DMS79 (cell line): ENCODE measurements at places on chromosomes 16 and 17.

- DNase-seq, result no peak
Measured at GRCh38 chr16:69563605-69564580, 1.9 kb upstream of the NFAT5 start.

GRCh38 chr16:76741623-76742022 is 449.4 kb upstream of the MON1B start:
- DNase-seq, result no peak

DNA sequence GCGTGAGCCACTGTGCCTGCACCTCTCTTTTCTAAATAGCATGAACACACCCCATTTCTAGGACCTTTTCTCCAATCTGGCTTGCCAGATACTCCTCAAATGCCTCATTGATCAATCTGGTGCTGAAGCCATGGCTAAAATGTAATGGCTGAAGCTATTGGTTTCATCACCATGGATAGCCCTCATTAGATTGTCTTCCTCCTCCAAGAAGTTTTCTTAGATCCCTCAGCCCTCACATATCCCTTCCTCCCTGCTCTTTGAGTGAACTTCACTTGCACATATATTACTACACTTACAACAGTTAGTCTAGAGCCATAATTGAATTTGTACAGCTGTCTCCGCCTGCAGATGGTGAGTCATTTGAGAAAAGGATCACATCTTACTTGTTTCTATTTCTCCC is 77.9 kb upstream of the TOX3 start:
- DNase-seq, result no peak

DNA sequence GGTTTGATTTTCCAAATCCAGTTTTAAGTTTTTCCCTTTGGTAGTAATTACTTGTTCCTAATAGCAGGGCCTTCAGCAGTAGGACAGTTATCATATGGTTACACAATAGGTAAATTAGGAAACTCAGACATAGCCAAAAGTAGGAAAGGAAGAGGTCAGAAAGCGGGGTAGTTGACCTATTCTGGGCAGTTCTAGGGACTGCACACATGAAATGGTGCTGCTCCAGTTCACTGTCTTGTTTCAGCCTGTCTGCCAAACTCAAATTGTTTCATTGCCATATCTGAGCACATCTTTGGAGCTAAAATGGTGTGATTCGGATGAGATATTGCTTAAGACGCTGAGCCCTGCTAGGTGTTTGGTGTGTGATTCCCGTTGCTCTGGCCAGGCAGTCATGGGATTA is 56.7 kb downstream of the TANGO6 start:
- DNase-seq, result no peak

- no peak for DNase-seq
Measured at GRCh38 chr17:32904891-32905290, 23.1 kb upstream of the TMEM98 start.

DNA sequence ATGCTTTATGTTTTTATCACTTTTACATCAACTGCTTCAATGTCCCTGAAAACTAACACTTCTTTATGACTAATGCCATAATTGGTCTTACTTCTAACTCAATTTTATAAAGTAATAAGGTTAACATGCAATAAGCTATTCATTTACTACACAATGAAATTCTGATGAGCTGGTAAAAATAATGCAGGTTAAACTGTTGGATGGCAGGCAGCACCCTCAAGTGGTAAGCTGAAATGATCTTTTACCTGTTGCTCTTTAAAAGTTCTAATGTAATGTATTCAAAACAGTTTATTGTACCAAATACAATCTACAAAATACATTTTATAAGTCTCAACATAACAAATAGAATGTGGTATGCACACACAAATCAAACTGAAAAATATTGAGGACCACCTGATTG is 1280.3 kb downstream of the CDH8 start:
- DNase-seq, result no peak

DNA sequence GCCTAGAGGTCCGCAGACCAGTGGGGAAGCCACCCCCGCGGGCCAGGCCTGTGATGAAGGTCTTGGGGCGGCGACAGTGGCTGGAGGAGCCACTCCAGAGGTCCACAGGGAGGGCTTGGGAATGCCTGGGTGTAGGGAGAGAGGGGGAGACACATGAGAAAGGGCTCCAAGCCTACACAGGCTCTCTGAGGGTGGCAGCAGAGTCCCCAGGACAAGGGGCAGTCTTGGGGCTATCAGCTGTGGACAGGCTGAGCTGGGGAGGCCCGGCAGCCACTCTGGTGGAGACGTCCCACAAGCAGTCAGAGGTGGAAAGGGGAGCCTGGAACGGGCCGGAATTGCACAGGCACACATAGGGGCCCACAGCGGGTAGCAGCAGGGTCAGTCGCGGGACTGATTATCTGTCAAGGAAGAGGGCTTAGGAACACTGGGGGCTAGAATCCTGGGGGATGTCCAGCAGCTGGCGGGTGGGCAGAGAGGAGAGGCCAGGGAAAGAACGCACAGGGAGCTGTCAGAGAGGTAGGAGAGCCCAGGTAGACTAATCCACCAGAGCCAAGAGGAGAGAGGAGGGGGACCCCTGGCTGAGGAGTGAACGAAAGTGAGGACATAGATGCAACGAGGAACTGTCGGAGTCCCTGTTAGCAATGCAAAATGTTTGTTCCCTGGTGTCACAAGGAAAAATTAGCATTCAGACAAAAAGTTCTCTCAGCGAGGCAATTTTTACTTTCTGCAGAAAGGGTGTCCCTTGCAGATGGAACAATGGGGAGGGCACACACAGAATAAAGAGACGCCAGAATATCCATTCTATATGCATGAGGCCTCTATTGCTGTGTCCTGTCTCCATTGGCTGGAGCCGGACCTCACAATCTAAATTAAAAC is 93.9 kb upstream of the DNAH17 start:
- no peak for DNase-seq

GRCh38 chr16:66572356-66572755 is 6.1 kb downstream of the CMTM1 start:
- no peak for DNase-seq

DNA sequence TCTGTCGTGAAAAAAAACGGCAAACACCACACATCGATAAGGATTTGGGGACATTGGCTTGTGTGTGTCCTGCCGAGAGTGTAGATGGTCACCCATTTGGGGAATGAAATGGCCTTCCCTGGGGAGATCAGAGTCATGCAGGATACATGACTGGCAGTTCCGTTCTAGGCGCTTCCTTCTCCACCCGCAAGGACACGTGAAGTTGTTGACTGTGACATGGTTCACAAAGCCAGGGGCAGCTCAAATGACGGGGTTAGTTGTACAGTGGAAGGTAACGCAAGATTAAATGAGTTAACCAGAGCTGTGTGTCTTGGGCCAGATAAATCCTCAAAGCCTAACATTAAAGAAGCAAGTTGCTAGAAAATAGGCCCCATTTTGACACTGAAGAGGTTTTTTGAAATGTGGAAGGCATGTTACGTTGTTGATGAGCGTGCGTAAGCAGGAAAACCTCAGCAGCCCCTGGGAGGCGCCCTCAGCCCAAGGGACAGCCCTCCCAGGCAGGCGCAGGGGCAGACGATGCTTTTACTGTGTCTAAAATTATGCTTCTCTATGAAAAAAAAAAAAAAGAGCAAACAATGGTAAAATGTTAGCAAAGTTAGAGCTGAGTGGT is 35.9 kb upstream of the CHMP6 start:
- DNase-seq, result no peak

DNA sequence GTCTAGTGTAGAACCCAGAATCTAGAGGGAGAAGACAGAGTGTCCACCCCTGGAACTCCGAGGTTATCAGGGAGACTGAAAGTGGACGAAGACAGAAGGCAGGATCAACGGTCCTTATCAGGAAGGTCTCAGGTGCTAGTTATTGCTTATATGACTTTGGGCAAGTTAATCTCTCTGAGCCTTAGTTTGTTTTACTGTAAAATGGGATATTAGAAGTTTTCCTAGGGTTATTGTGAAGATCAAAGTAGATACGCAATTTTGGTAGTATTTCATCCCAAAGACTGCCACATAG is 1.2 kb downstream of the RNF167 start:
- no peak for DNase-seq

DNA sequence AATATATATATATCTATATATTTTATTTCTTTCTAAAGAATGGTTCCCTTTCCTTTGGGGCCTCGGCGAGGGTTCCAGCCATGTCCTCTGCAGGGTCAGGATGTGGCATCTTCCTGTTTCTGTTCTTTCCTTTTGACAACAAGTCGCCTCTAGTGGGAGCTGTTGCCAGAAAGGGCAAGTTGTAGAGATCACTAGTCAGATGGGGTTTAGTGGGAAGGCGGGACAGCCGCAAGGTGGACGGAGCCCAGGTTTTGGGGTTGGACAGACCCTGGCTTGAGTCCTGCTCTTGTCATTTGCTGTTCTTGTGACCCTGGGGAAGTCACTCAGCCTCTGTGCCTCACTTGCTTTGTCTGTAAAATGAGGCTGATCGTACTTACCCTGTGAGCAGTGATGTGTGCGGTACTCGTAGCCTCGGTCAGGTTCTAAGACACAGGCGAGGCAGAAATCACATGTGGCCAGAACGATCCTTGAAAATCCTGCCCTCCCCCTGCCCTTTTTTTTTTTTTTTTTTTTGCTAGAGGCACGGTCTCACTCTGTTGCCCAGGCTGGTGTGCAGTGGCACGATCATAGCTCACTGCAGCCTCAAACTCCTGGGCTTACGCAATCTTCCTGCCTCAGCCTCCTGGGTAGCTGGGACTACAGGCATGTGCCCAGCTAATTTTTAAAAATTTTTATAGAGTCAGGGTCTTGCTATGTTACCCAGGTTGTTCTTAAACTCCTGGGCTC is 80.1 kb downstream of the ABCC6 start:
- DNase-seq, result no peak
